ENCODE measurements at places on chromosomes 7 and 10. TPM values are rescaled to one million over a fixed set of nuclear protein-coding genes. Genes with fewer than 3 reads are reported as not detected.

GRCh38 chr10:71288461-71288860, 30.6 kb upstream of the SLC29A3 start:
- no peak for DNase-seq

GRCh38 chr10:117865945-117866344, 180.8 kb downstream of the RAB11FIP2 start:
- DNase-seq = no peak

GRCh38 chr7:79781716-79782115, 328.2 kb upstream of the MAGI2 start:
- no peak for DNase-seq

GRCh38 chr7:2003451-2003930, 229.3 kb downstream of the MAD1L1 start:
- DNase-seq = no peak

DNA sequence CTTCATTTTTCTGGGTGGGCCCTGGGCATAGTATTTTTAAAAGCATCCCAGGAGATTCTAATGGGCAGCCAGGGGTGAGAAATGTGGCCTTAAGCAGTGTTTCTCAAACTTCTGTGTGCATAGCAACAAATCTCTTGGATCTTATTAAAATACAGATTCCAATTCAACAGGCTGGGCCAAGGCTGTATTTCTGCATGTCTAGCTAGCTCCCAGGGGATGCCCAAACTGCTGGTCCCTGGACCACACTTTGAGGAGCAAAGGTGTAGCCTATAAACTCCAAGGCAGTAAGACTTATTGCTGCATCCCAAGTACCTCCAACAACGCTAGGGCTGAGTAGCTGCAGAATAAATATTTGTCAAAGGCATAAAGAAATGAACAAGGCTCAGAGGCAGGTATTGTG, 292.9 kb upstream of the ZMIZ1 start:
- no peak for DNase-seq

- DNase-seq = no peak
Observed at GRCh38 chr10:34465678-34466077, 349.4 kb downstream of the PARD3 start.

- DNase-seq = peak; percentile 83
Observed at GRCh38 chr10:21527598-21528235, 2.2 kb upstream of the SKIDA1 start.

DNA sequence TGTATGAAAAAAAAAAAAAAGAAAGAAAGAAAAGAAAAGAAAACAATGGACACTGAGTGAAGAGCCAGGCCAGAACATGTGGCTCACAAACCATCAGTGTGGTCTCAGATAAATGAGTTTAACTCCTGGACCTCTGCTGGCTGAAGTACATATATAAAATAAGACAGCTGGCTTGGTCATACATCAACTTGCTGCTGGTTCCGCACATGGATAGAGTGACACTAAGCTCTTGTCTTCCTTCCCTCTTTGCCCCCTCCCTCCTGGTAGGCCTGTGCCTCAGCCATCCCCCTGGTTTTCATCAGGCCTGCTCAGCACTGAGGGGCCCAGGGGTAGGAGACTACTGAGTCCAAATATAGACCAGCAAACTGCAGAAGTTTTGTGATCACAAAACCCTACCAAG, 58.1 kb upstream of the DGKI start:
- DNase-seq = no peak

DNA sequence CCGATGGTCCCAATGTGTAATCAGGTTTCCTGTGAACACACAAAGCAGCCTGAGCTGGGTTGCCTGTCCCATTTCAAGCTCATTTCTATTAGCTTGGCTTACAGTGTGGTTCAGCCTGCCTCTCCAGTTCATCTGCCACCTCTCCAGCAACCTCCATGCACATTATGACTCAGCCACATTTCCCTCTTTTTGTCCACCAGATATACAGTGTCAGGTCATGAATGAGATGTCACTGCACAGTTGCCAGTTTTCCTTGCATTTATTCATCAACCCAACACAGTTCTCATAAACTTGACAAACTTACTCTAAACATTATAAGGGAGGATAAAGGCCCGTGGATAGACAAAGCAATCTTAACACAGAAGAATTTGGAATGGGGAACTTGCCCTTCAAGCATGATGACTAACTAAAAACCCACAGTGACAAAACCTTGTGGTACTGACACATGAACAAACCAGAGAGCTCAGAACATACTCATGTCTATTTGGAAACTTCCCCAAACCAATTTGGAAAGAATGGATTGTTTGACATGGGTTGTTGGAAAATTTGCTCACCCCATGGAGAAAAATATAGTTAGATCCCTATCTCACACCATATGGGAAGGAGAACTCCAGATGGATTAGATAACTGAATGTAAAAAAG, 2.5 kb upstream of the CFAP58 start:
- no peak for DNase-seq

- DNase-seq = no peak
Observed at GRCh38 chr7:85612514-85612913, 425.7 kb upstream of the SEMA3D start.

DNA sequence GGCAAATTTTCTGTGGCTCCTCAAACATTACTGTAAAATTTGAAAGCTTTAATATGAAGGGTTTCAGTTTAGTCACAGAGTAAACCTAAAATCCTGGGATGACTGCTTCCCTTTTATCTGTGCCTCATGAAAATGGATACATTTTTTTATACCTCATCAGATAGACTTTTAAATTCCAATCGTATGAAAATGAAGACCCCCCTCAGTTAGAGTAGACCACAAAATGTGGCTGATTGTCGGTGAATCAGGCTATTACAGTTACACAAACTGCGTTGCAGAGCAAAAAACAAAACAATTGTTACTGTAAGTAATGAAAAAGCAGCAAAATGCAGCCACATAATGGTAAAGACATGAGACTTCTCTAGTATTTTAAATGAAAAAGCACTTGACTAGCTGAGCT, 296.2 kb downstream of the CNTNAP2 start:
- DNase-seq = no peak

DNA sequence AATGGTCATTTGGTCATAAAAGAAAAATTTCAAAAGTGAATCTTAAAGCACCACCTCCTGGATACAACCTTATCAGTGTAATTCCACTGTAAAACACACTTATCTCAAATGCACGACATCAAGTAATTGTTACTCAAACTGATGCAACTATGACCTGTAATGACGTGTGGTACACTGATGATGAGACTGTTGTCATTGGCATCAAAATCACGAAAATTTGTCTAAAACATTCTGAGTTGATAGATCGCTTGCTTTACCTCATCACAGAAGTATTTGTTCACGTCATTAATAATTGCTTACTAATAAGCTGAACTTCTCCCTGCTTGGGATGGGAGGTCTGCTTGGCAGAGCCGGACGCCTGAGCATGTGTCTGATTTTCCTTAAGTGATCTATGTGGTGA, 221.8 kb upstream of the KLF6 start:
- DNase-seq = no peak

Gene COL17A1
- not detected for total RNA-seq

Gene UCN3
- total RNA-seq = not detected
